ENCODE measurements at places on chromosomes 12 and 14. TPM values are rescaled to one million over a fixed set of nuclear protein-coding genes. Genes with fewer than 3 reads are reported as not detected.

AGAP2 gene
- not detected for total RNA-seq

TAS2R31 gene
- total RNA-seq = 4.3 TPM

RILPL2 gene
- total RNA-seq = 3.2 TPM

EXOC3L4 gene
- total RNA-seq = 6.7 TPM

EMP1 gene
- 6.6 TPM for total RNA-seq

PMCH gene
- total RNA-seq = not detected

GRCh38 chr14:67313153-67313552 is 46.5 kb downstream of the ATP6V1D start:
- H3K4me1 ChIP-seq = peaks cover 27% of the 10 kb centered on the region
- H3K4me3 ChIP-seq = no peak overlapping the region
- no peak for DNase-seq
- H3K27me3 ChIP-seq = no peaks in the 10 kb centered on the region
- no peak overlapping the region for H3K27ac ChIP-seq

DNA sequence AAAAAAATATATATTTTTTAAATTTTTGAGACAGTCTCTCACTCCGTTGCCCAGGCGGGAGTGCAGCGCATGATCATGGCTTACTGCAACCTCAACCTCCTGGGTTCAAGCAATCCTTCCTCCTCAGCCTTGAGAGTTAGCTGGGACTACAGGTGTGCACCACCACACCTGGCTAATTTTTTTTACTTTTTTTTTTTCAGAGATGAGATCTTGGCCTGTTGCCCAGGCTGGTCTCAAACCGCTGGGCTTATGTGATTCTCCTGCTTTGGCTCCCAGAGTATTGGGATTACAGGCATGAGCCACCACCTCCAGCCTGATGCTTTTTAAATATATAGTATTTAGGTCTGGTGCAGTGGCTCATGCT is 24.5 kb downstream of the MDM2 start:
- H3K4me1 ChIP-seq = peaks cover 14% of the 10 kb centered on the region
- no peak overlapping the region for H3K27ac ChIP-seq
- H3K36me3 ChIP-seq = peaks cover 1% of the 10 kb centered on the region
- H3K4me3 ChIP-seq = no peak overlapping the region
- no peak for DNase-seq

GRCh38 chr12:68648179-68648578 is 37.5 kb downstream of the RAP1B start:
- H3K36me3 ChIP-seq = no peaks in the 10 kb centered on the region
- no peaks in the 10 kb centered on the region for H3K4me1 ChIP-seq
- no peak for DNase-seq
- no peak overlapping the region for H3K4me3 ChIP-seq
- no peak overlapping the region for H3K27ac ChIP-seq

GRCh38 chr12:89756585-89757398 is 48.2 kb upstream of the ATP2B1 start:
- H3K27ac ChIP-seq = peak overlapping the region; percentile 6
- H3K27me3 ChIP-seq = no peaks in the 10 kb centered on the region
- peaks cover 19% of the 10 kb centered on the region for H3K4me1 ChIP-seq

DNA sequence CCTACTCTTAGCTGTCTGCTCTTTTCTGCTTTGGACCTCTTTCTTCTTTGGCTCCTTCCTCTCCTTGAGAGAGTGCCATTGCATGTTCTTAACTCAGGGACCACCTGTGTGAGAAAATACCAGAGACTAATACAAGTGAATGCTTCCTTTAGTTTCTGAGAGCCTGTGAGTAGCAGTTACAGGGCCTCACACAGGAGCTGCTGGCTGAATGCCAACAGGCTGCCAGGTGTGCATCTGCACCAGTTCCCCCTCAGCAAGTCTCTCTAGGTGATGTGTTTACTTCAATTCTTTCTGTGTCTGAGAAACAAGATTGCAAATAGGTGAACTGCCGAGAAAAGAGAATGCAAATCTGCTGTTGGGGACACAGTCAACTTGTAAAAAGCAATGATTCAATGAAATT is 108.2 kb downstream of the STXBP6 start:
- no peaks in the 10 kb centered on the region for H3K36me3 ChIP-seq
- peaks cover 11% of the 10 kb centered on the region for H3K4me1 ChIP-seq
- H3K4me3 ChIP-seq = no peak overlapping the region
- DNase-seq = no peak
- no peak overlapping the region for H3K27ac ChIP-seq

DNA sequence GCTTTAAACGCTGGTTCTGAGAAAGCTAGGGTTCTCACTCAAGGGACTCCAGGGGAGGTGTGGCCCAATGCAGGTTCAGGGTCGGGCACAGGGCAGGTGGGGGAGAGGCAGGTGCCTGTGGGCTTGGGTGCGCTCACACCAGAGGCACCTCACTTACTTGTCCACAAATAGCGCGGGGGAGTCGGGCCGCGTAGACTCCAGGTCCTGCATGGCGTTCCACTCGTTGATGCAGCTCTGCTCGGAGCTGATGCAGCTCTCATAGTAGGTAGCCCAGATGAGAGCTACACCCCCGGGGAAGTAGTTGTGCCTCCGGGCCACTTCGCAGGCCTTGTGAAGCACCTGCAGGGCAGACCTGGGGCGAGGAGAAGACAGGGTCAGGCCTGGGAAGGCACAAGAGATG is 49.9 kb downstream of the SSH1 start:
- H3K4me1 ChIP-seq = peaks cover 11% of the 10 kb centered on the region
- no peak for DNase-seq
- H3K4me3 ChIP-seq = no peak overlapping the region

GRCh38 chr14:87461704-87462103 is 531.3 kb downstream of the GALC start:
- no peaks in the 10 kb centered on the region for H3K36me3 ChIP-seq
- H3K27me3 ChIP-seq = no peaks in the 10 kb centered on the region
- no peak overlapping the region for H3K27ac ChIP-seq
- no peak for DNase-seq

DNA sequence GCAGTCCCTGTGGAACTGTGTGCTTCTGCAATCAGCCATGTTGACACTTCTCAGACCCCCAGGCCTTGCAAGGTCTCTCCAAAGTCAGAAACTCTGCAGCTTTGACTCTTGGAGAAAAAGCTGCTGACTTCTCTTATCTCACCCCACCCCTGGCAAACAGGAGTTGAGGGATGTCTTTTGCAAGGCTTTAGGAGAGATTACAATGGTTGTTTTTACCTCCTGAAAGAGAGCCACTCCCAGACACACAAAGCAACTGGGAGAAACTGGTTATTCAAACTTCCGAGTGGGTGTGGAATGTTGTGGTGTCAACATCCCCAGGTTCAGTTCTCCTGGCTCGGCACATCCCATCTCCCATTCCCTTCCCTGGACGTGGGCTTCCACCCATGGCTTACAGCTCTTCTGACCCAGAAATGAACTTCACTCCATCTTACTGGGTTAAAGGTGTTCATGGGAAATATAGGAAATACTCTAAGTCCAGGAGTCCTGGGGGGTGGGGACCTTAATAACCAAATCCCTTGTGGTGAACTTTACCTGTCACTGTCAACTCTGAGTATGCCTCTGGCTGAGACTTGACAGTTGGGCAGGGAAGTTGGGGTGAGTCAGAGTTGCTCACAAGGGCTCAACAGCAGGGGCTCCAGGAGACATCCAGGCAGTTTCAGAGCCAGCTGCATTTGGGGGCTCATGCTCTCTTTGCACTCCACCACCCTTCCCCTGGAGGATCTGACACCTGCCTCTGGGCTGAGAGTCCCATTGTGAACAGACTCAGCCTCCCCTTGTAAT is 41.9 kb downstream of the CCDC177 start:
- H3K4me3 ChIP-seq = no peak overlapping the region
- H3K4me1 ChIP-seq = peaks cover 19% of the 10 kb centered on the region
- H3K36me3 ChIP-seq = no peaks in the 10 kb centered on the region

- H3K4me1 ChIP-seq = no peaks in the 10 kb centered on the region
- no peak overlapping the region for H3K4me3 ChIP-seq
- no peak overlapping the region for H3K27ac ChIP-seq
- no peaks in the 10 kb centered on the region for H3K36me3 ChIP-seq
- no peaks in the 10 kb centered on the region for H3K27me3 ChIP-seq
Observed at GRCh38 chr12:19894803-19895202, 455.5 kb downstream of the AEBP2 start.

DNA sequence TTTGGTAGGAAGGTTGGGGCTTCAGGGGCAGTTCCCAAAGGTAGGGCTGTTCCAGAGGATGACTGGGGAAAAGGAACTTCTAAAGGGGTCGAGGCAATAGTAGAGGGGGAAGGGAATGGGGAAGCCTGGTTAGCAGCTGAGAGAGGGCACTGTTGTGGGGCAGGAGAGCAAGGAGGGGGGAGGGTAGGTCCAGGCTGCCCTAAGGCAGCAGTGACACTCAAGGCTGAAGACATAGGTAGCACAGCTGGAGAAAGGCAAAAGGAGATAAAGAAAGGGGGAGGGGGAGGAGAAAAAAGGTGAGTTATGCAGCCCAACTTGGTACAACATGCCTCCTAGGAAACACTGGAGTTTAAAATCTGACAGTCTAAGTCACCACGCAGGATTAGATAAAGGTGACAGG is 3.9 kb downstream of the NACA start:
- no peak for DNase-seq
- no peaks in the 10 kb centered on the region for H3K27me3 ChIP-seq
- no peak overlapping the region for H3K4me3 ChIP-seq
- H3K36me3 ChIP-seq = peaks cover 1% of the 10 kb centered on the region

DNA sequence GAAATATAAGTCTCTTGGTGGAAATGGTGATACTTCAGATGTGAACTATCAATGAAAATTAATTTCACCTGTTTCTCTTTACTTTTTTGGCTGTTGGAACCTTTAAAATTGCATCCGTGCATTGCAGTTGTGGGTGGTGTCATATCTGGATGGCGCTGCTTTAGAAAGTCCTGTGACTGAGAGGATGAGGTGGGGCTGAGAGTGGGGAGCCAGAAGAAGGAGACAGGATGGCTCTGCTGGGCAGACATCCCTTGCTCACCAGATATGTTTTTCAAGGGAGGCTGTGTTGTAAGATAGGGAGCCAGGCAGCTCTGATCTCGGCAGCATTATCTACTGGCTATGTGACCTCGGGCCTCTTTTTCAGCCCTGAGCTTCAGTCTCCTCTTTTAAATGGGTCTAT is 12.7 kb downstream of the ASB2 start:
- no peak overlapping the region for H3K27ac ChIP-seq
- H3K4me3 ChIP-seq = no peak overlapping the region
- H3K36me3 ChIP-seq = no peaks in the 10 kb centered on the region
- DNase-seq = no peak
- no peaks in the 10 kb centered on the region for H3K27me3 ChIP-seq

DNA sequence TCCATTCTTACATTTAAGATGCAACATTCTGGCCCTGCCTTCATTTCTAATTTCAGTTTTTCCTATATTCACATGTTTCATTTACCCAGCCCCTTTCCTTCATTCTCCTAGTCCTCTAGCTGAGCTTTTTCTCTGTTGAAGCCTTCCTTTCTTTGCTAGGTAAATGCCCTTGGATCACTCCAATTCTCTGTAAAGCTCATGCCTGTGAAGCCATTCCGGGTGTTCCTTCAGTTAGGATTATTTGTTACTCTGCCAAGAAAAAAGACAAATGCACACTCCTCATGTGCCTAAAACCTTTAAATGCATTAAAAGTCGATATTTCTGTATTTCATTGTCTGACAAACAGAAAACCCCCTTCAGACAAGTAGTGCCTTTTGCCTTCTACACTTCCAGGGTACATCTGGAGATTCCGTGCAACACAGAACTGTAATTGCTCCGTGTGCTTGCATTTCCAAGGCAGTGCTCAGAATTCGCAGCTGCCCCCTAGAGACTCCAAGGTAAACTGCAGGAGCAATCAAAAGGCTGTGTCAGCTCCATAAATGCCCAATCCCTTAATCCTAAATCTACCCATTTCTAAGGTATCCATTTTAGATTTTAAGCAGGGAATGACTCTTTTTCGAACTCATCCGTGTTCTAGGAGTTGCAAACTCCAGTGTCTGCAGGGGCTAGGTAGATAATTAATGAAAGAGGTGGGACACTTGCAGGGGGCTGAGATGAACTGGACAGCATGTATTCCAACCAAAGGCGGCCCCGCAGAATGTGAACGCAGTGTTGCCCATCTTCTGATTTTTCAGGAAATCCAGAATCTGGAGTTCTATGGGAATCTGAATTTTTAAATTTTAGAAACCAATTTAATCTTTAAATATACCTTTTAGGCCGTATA is 320.2 kb downstream of the GRIN2B start:
- peak; percentile 60 for DNase-seq
- H3K4me3 ChIP-seq = no peak overlapping the region
- H3K27me3 ChIP-seq = no peaks in the 10 kb centered on the region
- no peak overlapping the region for H3K27ac ChIP-seq

DNA sequence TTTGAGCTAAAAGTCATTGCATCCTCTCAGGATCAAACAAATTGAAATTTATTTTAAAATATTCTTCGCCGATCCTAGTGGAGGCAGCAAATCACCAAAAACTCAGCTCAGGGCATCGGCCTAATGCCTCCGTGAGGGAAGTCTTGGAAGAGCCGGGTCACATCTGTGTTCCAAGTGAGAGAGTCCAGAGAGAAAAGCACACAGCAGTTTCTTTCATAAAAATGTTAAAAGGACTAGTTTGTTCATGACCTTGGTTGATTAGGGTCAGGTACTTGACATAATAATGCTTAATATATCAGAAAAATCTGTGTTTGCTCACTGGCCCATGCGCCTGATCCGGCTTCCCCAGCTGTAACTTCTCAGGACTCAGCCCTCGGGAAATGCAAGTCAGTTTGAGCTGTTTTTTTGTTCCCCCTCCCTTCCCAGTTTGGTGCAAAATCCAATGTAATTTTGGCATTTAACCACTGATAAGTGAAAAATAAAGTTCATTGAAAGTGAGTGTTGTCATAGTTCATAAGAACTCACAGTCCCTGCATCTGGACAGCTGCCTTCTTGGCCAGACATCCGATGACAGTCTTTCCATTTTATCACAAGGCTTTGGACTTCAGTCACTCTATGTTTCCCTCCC is 161.7 kb downstream of the CAND1 start:
- H3K4me3 ChIP-seq = no peak overlapping the region
- H3K4me1 ChIP-seq = peaks cover 9% of the 10 kb centered on the region
- H3K27ac ChIP-seq = no peak overlapping the region
- DNase-seq = no peak
- no peaks in the 10 kb centered on the region for H3K27me3 ChIP-seq
- no peaks in the 10 kb centered on the region for H3K36me3 ChIP-seq

GRCh38 chr14:22737052-22737451 is 29.4 kb upstream of the OXA1L start:
- no peak overlapping the region for H3K4me3 ChIP-seq
- H3K36me3 ChIP-seq = no peaks in the 10 kb centered on the region
- H3K27ac ChIP-seq = no peak overlapping the region

Measured in Caco-2 (cell line).